Stimulated activated CD8-positive, alpha-beta memory T cell treated with anti-CD3 and anti-CD28 coated beads, Interleukin-4, amount 100 ng/mL, for 1 hour (primary cell): ENCODE measurements at places on chromosomes 1 and 21.
A peak's percentile ranks its signal among the peaks of the same experiment; 100 is the strongest.

DNA sequence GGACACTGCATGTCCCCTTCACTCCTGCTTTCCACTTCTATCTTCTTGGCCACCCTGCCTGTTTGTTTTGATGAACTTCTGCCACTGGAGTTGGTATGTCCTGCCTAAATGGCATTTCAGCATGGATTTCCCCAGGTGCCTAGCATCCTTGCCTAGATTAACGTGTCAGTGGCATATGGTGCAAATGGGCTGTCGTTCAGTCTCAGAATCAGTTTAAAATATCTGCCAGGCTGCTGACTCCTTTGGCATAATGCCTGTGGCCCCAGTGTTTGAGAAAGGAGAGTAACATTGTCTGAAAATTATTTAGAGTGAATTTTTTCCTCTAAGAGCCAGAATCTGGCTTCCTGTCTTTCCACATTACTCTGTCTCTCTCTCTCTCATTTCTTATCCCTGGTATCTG, 64.9 kb upstream of the BARHL2 start:
- DNase-seq, result no peak

DNA sequence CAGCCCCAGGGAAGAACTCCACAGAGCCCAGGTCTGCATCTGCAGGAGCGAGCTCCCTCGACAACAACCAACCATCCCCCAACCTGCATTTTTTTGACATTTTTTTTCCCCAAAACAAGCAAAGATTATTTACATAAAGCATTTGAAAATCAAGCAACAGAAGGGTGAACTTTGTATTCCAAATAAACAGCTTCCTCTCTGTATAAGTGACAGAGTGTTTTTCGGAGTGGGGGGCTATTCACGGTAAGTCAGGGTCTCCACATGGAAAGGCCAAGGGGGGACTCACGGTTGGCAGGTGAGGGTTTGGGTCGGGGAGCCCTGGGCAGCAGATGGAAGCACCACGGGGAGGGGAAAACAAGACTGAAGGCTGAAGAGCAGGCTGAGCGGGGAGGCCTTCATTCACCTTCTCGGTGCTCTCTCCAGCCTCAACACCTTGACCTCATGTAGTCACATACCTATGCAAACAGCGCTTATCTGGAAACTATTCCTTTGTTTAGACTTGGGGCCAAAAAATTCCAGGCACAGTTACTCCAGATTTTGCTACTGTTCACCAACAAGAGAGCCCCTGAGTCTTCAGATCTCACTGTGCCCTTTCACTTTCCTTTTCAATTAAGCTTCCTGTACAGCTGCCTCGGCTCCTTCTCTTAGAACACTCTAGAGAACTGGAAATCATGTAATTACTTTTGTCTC, 27.6 kb downstream of the C2CD2 start:
- DNase-seq, result no peak

GRCh38 chr1:165942927-165943597, 115.6 kb downstream of the UCK2 start:
- no peak for DNase-seq

GRCh38 chr1:13699936-13700520, at the start of gene PRDM2:
TSS of gene PRDM2 (plus strand) at chr1:13700188. CDS start at chr1:13715606, 15,418 bp downstream.
- peak; percentile 35 for DNase-seq

GRCh38 chr1:111976332-111976731, 13.1 kb downstream of the KCND3 start:
- DNase-seq, result no peak

GRCh38 chr1:87805666-87806378, 477.1 kb downstream of the LMO4 start:
- DNase-seq, result no peak

- no peak for DNase-seq
Observed at GRCh38 chr1:226863446-226863845, 7.0 kb upstream of the PSEN2 start.

GRCh38 chr1:85571828-85572227, 8.7 kb upstream of the CCN1 start:
- no peak for DNase-seq

DNA sequence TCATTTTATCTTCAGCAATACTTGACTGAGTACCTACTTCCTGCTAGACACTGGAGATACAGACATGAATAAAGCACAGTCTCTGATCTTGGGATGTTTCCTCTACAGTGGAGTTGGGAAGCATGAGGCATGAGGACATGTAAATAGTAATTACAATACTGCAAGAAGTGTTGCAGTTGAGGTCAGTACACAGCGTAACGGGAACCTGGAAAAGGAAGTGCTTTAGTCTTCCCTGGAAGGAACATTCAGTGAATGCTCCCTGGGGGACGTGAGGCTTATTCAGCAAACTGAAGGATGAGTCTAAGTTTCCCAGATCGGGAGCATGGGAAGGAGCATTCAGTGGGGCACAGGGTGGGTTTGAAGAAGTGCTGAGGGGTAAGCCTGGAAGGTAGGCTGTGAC, 112.4 kb downstream of the PIK3R3 start:
- DNase-seq, result no peak

GRCh38 chr1:36693603-36694002, 210.9 kb upstream of the CSF3R start:
- DNase-seq, result no peak

DNA sequence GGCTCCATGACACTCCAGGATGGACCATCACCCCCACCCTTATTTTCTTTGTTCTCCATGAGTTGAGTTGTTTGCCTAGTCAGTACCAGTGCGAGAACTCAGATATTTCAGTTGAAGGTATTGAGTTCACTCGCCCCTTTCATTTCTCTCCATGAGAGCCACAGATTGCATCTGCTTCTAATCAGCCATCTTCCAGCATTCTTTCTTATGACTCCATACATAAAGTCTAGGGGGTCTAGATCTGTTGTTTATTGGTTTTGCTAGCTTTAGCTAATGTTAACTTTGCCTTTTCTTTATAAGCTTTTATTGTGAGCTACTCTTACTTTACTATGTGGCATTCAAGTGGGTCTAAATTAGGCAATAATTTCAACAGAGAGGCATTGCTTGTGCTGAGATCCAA, 71.6 kb upstream of the PDC start:
- DNase-seq, result no peak

DNA sequence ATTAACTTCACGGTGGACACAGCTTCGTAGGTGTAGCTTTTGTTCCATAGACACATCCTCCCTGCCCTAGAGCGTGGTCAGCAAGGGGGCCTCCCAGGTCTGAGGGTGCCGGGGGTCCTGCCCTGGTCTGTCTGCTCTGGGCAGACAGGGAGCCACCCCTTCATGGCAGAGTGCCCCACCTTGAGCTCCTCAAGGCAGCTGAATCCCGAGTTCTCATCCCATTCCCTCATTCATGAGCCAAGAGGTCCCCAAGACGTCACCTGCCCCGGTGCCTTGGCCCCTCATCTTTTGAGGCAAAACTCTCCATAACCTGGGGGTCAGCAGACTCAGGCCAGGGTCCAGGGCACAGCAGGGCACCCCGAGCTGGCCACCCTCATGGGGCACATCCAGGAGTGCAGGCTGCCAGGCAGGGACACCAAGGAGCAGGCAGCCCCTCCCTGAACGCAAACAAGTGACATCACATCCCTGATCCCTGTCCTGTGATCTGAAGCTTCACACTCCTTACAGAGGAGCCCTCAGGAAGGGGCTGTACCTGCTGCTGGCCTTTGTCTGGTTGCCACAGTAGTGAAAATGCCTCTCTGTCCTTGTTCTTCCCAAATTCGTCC, 23.3 kb downstream of the UBASH3A start:
- no peak for DNase-seq

DNA sequence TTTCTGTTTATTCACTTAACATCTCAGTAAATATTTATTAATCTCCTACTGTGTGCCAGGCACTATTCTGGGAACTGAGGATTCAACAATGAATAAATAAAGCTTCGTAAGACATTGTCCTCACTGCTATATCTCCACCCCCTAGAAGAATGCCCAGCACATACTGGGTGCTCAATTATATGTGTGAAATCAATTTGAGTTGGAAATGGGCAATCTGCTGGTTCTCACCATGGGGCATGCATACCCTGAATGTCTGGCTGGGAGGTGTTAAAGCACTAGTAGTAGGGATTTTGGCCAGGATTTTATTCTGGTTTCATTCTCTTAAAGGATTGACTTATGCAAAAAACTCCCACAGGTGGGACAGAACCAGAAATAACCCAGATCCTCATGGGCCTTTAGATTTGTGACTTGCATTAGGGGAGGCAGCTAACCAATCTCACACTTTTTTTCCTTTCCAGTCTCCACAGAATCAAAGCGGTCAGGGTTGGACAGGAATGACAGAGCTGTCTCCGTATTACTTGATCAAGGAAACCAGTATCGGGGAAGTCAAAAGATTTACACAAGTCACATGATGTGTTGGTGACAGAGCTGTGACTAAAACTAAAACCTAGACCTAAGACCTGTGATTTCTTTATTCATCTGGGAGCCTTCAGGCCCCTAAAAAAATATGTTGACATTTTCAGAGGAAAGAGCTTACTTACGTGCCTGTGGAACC, 12.8 kb downstream of the GFI1 start:
- DNase-seq, result no peak

GRCh38 chr1:219367496-219367895, 193.8 kb downstream of the LYPLAL1 start:
- no peak for DNase-seq
